ENCODE measurements at places on chromosomes 6 and 20.

GRCh38 chr6:25010902-25011625 lies 75.3 kb upstream of the RIPOR2 start:
- no peak for DNase-seq

DNA sequence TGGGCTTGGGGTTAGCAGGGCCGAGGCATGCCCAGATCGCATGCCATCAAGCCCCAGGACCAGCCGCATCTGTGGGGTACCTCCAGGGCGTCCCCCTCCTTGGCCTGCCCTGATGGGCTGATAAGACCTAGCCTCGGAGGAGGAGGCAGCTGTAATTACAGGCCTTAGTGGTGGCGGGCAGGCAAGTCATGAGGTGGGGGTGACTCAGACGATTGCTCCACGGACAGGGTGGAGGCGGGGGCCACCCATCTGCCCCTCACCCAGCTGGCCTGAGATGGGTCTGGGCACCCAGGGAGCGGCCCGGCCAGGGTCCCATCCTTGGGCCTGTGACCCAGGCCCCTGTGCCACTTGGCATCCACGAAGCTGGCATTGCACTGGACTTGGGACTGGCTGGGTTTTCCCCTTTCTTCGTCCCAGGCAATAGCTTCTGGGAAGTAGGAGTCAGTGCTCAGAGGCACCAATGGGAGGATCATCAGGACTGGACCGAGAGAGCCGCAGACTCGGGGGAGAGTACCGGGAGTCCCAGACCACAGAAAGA lies 57.5 kb downstream of the CEBPB start:
- DNase-seq: no peak

- DNase-seq: peak; percentile 53
These were observed 13.0 kb downstream of the GMDS start for GRCh38 chr6:2232445-2232844.

DNA sequence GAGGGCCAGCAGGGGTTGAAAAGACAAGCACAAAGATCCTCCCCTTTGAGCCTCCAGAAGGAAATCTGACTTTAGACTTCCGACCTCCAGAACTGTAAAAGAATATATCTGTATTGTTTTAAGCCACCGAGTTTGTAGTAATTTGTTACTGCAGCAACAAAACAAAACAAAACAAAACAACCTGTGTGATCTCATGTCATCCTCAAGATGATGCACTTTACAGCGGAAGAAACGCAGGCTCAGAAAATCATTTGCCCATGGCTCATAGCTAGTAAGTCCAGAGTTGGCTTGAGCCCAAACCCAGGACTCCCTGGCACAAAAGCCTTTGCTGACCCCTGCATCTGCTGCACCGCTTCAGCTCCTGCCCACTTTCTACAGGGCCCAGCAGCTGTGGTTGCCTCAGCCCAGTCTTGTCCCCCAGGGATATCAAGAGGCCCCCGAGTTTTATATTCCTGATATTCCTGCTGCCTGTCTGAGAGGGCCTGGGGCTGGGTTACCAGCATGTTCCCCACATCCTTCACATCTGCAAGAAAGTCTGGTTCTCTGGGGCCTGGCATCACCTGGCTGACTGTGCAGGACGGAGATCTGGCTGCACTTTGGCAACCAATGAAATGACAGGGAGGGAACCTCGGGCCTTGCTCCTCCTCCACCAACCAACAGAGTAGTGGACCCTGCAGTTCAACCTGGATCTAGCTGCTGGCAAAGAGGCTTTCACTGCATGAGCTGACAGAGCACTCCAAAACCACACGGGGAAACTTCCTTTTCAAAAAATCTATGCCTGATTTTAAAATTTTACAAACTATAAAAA lies 56.9 kb downstream of the JPH2 start:
- DNase-seq: no peak

- no peak for DNase-seq
These were observed 202.3 kb downstream of the OGFRL1 start for GRCh38 chr6:71490876-71491275.

- DNase-seq: no peak
These were observed 75.9 kb upstream of the MYL9 start for GRCh38 chr20:36465109-36466080.

- no peak for DNase-seq
These were observed 1.4 kb upstream of the AAR2 start for GRCh38 chr20:36234771-36235320.

GRCh38 chr6:16043171-16044135 lies 85.4 kb upstream of the MYLIP start:
- DNase-seq: peak; percentile 28

- DNase-seq: no peak
These were observed 110.3 kb upstream of the MAP3K4 start for GRCh38 chr6:160881148-160881808.

GRCh38 chr6:22737331-22737730 lies 168.0 kb downstream of the HDGFL1 start:
- DNase-seq: no peak

DNA sequence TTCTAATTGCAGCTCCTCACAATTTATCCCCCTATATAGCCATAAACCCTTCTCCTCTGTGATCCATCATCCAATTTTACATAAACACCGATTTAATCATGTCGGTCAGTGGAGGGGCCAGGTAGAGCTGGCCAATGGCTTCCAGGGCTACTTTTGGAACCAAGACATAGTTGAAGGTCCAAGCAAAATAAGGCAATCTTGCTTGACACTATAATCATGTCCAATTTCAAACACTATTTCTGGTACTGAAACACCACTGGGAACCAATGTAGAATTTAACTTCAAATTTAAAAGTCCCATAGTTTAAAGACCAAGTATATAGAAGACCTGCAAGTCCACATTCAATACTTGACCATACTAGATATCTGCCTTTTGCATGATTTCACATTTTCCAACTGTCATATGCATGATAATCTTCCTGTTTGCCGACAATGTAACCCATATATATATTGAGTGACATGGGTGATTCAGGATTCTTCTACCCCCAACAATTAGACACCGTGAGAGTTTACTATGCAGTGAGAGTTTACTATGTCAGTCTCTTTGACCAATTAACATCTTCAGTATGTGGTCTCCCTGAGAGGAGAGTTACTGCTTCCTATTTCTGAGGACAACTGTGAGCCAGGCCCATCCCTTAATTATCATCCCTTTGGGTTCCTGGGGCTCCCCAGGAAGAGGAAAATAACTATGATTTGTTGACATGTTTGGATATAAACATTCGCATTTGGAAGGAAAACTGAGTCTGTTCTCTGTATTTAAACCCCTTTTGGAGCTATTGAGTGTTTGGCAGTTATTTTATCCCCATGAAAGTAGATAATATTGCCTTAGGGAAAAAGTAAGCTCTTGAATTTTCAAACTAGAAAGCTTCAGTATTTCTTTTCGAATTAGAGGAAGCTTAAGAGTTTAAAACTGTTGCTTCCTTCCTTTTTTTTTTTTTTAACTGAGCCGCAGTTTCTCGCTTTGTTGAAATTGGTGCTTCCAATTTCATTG lies 31.8 kb downstream of the SAMD3 start:
- no peak for DNase-seq

DNA sequence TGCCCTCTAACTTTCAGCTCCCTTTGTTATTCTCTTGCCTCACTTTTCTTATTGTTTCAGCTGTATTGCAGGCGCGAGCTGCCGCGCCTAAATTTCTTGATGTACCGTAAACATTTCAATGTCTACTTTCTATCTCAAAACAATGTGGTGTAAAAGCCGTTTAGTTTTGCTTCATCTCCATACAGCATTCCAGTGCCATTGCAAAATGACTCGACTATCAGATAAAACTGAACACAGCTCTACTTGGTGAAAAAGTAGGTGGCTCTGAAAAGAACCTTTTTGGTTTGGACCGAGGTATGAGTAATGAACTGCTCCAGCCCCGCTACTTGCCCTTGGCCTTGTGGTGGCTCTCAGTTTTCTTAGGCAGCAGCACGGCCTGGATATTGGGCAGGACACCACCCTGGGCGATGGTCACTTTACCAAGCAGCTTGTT lies 74.6 kb downstream of the OR2B2 start:
- DNase-seq: no peak

GRCh38 chr20:8787090-8787489 lies 281.8 kb upstream of the PLCB4 start:
- no peak for DNase-seq

- DNase-seq: no peak
These were observed 106.7 kb downstream of the UNC5CL start for GRCh38 chr6:40932366-40932765.

DNA sequence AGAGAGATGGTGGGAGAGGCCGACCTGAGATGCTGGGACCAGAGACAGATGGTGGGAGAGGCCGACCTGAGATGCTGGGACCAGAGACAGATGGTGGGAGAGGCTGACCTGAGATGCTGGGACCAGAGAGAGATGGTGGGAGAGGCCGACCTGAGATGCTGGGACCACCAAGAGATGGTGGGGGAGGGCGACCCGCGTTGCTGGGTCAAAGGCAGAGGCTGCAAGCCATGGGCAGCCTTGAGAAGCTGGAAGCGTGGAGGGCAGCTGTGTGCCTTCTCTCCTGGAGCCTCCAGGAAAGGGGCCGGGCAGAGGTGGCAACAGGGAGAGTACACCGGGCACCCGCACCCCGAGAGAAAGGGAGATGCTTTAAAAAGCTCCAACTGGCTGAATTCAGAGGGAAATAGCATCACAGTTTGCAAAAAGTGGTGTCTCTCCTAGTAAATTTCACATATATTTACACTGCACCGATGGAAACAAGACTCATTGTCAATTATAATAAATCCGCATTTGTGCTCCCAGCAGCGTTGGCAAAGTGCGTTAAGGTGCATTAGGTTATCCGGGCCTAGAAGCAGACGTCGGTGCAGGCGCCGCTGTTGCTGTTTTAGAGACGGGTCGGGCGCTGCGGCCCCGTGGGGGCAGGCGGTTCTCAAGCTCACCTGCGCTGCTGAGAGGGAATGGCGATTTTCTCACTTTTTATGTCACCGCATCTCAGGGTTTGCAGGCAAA lies 132.4 kb downstream of the DLL1 start:
- DNase-seq: no peak

DNA sequence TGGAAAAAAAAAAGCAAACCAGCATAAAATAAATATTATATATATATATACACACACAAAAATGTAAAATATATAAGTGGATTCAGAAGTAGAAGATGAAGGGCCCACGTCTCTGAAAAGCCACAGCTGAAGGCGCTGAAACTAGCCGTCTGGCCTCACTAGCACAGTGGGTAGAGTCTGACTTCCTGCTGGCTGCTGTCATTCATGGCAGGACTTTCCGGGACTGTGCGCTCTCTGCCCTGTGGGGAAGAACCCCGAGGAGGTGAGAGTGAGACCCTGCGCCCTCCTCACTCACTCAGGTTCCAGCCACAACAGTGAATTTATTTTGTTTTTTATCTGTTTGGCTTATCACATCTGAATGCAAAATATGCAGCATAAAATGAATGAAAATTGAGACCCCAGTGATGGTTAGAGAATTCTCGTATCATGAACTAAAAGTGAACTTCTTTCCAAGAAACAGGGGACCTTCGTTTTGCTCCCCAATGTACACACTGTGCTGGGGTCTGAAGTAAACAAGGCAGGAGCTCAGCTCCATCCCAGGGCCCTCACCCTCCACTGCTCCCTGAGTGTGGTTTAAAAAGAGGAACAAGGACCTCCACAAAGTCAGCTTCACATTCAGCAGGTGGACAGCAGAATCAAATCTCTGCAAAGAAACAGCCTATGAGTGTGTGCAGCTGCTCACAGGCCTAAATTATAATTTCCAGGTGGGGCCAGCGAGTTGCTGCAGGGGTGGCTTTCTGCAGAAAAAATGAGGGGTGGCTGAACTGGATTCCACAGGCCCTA lies 1.3 kb upstream of the RAMACL start:
- DNase-seq: peak; percentile 74

DNA sequence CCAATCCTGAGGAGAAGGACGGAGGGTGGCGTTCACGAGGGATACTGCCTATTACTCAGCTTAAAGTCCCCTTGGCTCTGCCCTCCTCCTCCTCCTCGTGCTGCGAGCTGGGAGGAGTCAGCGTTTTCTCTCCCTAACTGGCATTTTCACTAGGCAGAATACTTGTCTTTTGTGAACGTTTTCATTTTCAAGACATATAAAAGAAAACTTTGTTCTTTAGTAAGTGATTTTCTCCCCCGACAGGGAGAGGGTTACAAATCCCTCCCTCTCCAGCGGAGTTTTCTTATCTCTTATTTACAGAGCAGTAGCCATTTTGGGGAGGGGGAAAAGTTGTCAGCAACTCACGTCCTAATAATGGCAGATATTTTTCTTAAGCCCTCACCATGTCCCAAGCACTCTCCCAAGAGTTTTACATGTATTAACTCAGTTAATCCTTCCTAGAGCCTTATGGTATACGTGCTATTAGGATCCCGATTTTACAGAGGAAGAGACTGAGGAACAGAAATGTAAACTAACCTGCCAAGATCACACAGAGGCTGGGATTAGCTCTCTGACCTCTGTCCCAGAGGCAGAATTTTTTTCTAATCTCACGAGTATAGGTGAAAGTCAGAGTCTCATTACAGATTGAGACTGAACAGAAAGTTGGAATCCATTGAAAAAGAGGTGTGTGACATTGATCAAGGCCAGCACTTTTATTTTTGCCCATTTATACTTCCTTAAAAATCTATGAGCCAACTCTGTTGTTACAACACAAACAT lies 30.0 kb upstream of the ZNF217 start:
- no peak for DNase-seq

DNA sequence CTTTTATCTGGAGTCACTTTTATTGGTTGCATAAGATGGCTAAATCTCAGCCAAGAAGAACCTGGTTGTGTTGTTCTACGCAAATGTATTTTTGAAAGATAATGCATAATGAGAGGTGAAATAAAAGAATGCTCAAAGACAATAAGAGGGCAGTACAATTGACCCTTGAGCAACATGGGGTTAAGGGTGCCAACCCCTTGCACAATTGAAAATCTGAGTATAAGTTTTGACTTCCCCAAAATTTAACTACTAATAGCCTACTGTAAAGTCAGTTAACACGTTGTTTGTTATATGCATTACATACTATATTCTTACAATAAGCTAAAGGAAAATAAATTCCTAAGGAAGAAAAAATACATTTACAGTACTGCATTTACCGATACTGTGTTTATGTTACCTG lies 5.9 kb downstream of the RNF146 start:
- DNase-seq: no peak

DNA sequence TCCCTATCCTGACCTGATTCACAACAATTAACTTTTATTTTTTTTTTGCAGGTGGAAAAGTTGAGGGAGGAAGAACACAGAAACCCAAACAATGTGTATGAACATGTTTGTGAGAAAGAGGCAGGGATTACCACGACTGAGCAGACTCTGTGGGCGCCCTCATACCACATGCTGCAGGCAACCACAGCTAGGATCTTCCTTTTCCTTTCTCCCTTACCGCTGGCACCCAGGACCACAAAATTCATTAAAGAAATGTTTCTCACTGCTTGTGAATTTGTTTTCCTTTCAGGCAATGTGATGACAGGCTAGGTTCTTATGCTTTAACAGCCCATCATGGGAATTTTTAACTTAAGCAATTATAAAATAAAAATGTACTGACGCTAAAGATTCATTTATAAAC lies 287.1 kb downstream of the GMDS start:
- DNase-seq: no peak

GRCh38 chr20:38387953-38388352 lies 41.7 kb downstream of the LBP start:
- no peak for DNase-seq

DNA sequence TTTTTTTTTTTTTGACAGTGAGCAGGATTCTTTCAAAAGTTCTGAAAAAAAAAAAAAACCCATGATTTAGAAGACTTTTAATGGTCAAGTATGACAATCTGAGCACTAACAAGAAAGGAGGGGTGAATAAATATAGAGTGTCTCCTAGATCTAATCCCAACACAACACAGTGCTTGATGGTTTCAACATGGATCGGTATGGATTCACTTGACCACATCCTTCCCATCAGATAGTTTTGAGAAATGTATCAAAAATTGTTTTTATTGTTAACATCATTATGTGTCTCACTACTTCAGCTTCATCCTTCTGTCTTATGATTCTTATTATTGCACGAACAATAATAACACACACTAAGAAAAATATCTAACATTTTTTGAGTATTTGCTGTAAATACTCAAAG lies 21.0 kb downstream of the KIF13A start:
- DNase-seq: no peak
